ENCODE measurements at places on chromosomes 12 and 14. TPM values are rescaled to one million over a fixed set of nuclear protein-coding genes. Genes with fewer than 3 reads are reported as not detected.

DNA sequence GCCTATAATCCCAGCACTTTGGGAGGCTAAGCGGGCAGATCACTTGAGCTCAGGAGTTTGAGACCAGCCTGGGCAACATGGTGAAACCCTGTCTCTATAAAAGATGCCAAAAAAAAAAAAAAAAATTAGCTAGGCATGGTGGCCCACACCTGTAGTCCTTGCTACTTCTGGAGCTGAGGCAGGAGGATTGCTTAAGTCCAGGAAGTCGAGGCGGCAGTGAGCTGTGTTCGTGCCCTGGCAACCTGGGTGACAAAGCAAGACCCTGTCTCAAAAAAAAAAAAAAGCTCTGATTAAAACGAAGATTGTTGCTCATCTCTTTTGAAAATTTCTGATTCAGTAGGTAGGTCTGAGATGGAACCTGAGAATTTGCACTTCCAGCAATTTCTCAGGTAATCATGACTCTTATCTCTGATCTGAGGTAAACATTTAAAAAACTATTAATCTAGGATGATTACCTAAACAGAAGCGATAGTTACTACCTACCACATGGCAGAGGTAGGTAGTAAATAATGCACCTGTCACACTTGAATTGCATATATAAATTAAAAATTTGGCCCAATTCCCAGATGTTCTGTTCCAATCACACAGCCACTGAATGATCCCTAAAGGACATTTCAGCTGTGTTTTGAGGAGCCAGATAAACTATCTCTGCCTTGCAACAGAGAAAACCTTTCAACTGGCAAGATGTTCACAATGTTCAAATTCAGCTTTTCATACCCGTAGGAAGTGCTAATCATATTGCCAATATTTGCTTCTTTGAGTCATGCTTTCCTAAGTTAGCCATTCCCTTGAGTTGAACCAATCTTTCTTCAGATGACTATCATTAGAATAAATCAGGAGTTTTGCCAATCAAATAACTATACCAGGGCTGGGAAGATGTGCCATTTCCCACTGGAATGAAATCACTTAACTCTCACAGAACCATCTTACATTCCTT lies 4.2 kb upstream of the TEP1 start:
- no peak for DNase-seq

DNA sequence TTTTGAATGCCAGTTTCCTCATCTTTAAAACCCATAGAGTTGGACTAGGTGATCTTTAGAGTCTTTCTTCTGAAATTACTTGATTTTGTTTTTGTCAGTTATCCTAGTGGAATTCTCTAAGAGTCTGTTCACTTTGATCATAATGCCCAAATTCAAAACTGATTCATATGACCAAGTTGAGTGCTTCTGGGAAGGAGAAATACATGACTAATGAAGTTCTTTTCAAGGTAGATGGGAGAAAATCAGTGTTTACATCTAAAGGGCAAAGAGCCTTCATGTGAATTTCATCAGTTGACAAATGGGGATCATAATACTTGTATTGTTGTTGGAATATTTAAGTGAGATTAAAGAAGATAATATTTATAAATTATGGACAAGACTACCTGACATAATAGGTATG lies 53.2 kb downstream of the ERC1 start:
- no peak for DNase-seq

GRCh38 chr12:64229240-64229639 lies 7.1 kb upstream of the KICS2 start:
- no peak for DNase-seq

GRCh38 chr12:24695657-24696329 lies 253.1 kb downstream of the BCAT1 start:
- no peak for DNase-seq

DNA sequence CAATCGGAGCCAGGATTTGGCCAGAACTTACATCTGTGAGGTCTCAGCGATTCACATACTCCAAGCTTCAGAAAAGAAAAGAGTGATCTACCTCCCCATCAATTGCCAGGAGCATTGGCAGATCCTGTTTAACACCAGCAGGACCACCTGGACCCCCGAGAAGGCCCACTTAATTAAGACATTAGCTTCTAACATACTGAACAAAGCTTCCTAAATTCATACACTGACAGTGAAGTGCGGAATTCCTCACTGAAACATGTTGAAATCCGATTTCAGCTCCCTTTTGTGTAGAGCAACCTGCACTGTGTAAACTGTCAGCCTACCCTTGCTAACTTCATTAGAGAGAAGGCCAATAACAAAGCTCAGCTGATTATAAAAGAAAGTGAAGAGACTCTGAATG lies 274.0 kb downstream of the NOVA1 start:
- no peak for DNase-seq

- no peak for DNase-seq
These were observed 18.6 kb upstream of the MDM1 start for GRCh38 chr12:68350753-68351152.

- peak; percentile 79 for DNase-seq
These were observed 27.7 kb downstream of the UBR7 start for GRCh38 chr14:93234798-93235197.

GRCh38 chr12:124939079-124939420 lies 24.6 kb upstream of the UBC start:
- DNase-seq = no peak

- no peak for DNase-seq
These were observed 26.0 kb downstream of the PSMA3 start for GRCh38 chr14:58270628-58271027.

- peak; percentile 23 for DNase-seq
These were observed 1193.3 kb downstream of the FLRT2 start for GRCh38 chr14:86723254-86723624.

DNA sequence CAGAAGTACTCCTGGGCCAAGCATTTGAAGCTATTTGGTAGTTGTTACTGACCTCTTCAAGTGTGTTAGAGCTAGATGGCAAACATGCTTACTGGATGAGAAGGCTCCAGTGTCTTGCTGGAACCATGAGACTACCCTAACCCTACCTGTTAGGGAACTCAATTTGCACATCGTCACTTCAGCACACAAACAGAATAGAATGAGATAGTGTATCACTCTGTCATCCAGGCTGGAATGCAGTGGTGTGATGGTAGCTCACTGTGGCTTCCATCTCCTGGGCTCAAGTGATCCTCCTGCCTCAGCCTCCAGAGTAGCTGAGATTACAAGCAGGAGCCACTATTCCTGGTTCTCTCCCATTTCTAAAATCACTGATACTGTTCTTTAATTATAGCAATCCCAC lies 417.0 kb upstream of the ATXN7L3B start:
- DNase-seq = no peak

DNA sequence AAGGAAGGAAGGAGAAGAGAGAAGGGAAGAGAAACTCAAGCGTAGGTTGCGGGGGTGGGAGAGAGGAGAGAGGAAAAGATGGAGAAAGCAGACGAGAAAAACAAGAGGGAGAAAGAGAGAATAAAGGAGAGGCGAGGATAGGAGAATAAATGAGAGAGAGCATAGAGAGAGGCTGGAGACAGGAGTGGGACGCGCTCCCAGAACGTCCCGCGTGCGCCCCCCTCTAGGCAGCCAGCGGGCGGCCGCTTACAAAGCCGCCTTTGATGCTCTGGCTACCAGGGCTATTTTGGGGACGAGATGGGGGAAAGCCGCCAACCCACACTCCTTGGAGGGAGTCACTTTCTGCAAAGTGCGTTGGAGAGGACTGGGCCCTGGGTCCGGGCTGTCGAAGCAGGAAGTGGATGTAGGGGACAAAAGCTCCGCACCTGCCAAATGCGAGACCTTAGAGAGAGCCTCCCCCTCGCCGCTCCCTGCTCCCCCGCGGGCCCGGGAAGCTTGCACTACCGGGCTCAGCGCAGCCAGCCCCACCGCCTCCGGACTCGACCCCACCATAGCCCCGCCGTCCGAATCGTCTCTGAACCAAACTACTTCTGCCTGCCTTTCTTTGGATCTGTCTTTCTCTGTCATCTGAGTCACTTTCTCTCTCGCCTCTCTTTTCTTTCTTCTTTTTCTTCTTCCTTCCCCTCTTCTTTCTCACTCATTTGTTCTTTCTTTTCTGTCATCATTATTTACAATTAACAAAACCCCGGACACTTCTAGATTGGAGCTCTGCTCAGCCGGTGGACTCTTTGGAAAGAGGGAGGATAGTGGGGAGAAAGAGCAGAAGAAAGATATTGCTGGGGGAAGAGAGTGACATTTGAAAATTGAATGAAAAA lies 8.0 kb downstream of the ASCL1 start:
- no peak for DNase-seq

DNA sequence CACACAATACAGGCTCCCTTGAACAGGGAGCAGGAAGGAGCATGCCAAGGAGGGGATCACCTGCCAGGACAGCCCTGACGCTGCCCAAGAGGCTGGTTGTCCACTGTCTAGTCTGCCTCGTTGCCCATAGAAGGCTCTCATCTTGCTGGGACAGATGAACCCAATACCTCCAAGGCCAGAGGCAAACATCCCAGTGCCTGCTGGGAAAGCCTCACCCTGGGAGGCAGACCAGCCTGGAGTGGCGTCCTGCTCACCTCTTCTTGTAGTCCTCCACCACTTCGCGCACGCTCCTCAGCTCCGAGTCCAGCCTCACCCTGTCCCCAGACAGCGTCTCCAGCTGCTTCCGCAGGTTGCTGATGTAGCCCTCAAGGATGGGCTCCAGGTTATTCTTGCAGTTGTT lies 2.4 kb downstream of the KRT73 start:
- no peak for DNase-seq

DNA sequence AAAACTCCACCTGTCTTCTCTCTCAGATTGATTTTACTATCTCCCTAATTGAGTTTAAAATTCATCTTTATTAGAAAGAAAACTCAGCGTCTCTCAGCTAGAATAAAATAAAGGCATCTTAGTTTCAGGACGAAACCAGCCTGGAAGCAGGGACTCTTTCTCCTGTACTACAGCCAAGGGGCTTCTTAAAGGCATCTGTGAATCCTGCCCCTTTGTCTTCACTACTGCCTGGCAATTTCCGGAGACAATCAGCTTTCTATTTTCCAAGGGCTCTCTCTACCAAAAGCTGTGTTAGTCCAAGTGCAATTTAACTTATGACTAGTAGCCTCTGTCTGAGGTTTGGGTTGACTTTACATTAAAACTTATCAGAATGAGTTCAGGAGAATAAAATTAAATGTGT lies 623.3 kb upstream of the FOXG1 start:
- DNase-seq = no peak

DNA sequence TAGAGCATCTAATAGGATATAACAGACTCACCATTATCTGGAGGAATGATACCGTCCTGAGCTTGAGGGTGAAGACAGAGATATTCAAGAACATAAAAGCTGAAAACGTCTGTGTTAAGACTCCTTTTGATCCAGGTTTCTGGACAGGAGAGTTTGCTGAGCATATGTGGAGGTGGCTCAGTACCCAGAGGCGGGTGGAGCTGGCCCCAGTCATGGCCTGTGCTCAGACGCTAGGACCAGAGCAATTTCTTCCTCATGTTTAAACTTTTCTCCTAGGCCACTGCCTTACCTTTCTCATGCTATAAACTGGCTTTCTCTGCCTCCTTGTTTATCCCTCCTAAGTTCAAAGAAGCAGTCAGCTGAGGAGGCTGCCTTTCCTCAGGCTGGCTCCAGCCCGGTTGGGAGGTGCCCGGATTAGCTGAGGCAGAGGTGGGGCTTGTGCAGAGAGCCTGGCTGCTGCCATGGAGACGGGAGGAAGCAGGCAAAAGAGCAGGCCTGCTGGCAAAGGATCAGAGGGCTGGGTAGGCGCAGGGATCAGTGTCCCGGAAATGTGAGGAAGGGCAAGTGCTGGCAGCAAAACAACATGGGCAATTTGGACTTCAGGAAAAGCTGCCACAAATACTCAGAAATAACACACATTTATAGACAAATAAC lies 13.7 kb downstream of the COA8 start:
- peak; percentile 47 for DNase-seq

DNA sequence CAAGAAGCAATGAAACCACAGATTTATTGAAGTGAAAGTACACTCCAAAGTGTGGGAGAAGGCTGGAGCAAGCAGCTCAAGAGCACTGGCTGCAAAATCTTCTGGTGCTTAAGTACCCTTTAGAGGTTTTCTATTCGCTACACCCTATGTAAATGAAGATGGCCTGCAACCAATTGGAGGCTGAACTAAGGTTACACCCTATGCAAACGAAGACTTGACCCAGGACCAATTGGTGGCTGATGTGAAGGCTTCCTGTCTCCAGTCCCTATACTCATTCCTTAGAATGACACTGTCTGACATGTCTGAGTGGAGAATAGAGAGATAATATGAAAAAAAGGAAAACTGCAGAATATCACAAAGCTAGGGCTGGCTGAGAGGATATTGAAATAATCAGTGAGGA lies 57.2 kb downstream of the ALG10B start:
- DNase-seq = no peak

DNA sequence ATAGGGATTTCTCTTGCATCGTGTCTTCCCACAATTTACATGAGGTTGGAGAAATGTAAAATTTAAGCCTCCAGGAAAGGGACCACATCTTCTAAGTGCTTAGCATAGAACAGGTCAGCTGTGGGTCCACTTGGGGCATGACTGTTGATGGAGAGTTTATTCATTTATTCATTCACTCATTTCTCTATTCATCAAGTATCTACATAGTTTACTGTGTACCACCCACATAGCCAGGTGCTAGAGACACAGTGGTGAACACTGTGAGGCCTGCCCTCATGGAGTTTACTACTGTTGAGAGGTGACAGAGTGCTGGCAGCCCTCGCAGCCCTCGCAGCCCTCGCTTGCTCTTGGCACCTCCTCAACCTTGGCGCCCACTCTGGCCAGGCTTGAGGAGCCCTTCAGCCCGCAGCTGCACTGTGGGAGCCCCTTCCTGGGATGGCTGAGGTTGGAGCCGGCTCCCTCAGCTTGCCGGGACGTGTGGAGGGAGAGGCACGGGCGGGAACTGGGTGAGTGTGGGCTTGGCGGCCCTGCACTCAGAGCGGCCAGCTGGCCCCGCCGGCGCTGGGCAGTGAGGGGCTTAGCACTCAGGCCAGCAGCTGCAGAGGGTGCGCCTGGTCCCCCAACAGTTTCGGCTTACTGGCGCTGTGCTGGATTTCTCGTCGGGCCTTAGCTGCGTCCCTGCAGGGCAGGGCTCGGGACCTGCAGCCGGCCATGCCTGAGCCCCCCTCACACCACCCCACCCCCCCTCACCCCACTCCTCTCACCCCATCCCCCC lies 1.7 kb upstream of the JPH4 start:
- DNase-seq = no peak

Gene KCNJ8
- not detected for total RNA-seq

Gene CPNE8
- 12.2 TPM for total RNA-seq

Gene LYZ
- total RNA-seq = not detected

Gene SLC10A1
- total RNA-seq = not detected

Gene METTL25
- 4.1 TPM for total RNA-seq

Gene TRPV4
- total RNA-seq = 0.82 TPM

Gene HOXC13
- total RNA-seq = 4.9 TPM

Gene YY1
- 52.9 TPM for total RNA-seq

Gene LGR5
- not detected for total RNA-seq

Measured in foreskin keratinocyte (primary cell).